ENCODE measurements at places on chromosomes 1 and 21.

DNA sequence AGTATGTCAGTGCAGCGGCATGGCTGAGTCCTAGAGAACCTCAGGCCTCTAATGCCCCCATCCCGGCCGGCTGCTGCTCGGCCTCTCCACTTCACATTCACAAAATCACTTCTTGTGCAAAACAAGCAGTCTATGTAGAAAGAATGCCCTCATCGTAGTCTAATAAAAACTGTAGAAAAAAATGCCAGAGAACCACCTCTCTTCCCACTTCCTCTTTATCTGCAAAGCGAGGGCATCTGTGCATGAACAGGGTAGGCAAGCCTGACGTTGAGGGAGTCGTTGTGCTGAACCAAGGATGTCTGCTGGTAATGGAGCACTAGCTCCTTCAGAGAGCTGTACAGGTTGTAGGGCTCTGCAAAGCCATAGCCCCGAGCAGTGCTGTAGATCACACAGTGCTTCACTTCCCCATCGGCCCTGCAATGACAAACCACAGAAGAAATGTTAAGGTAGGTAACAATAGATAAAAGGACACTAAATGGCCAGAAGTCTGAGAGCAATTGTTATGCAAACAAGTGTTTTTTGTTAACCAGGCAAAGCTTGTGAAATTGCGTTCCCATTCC is 88.9 kb downstream of the PIK3R3 start:
- DNase-seq = peak; percentile 64

DNA sequence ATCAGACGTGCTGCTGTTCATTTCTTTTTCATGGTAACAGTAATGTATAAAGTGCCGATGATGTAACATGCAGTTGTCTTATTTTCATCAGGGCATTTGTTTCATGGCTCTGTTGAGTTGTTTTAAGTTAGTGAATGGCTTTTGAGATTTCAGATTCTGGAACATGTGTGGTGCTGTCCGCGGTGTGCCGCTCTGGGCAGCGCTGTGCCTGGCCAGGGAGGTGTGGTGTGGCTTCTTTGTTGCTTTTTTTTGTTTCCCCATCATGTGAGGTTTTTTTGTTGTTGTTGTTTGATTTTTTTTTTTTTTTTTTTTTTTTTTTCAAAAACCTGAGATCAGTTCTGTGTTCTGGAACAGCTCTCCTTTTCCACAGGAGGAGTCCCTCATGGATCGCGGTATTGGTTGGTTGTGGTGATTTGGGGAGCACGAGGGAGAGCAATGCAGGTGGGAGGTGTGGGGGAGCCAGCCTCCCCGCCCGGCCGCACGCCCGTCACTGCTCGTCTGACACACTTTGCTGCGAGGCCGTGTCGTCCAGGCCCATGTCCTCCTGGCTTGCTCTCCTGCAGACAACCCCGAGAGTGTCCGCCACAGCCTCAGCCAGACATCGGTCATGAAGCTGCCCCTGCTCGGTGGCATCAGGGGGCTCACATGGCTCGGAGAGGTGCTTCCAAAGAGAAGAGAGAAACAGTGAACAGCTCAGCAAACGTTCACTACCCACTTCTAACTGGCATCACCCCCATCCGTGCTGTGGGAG is 33.6 kb downstream of the NTPCR start:
- no peak for DNase-seq

GRCh38 chr1:243213045-243213787 is 41.9 kb downstream of the CEP170 start:
- DNase-seq = no peak

GRCh38 chr1:62732331-62732730 is 44.1 kb upstream of the DOCK7 start:
- DNase-seq = no peak

- DNase-seq = no peak
Measured at GRCh38 chr1:204466416-204467405, 27.9 kb downstream of the PIK3C2B start.
